NCI-H187 treated with DMSO at 0.1 percent for 48 hours (cell line): ENCODE measurements at places on chromosomes 3 and 15.

DNA sequence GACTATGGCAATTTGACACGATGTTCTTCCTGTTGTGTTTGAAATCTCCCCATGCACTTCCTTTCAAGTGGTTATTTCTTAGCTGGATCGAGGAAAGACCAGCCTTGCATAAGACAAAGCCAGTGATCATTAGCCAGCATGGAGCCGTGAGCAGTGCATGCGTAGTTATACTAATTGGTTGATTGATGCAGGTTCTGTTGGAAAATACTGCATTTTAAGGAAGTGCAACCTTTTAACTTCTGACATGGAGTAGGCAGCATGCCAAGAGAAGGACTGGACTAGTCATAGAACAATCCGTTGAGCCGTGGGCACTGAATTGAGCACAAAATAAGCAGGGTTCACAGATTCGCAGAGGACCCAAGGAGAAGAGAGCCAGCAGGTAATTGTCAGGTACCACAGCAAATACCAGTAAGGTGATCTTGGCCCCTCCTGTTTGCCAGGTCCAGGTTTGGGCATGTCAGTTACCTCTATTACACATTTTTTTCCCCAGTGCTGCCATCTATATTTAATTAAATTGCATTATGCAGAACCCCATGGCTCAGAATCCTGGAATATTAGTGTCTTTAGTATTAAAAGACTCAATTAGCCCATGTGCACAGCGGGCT lies 29.0 kb upstream of the BCL6 start:
- no peak for DNase-seq

- no peak for DNase-seq
Measured at GRCh38 chr3:128727996-128728395, 2.0 kb downstream of the RAB7A start.

DNA sequence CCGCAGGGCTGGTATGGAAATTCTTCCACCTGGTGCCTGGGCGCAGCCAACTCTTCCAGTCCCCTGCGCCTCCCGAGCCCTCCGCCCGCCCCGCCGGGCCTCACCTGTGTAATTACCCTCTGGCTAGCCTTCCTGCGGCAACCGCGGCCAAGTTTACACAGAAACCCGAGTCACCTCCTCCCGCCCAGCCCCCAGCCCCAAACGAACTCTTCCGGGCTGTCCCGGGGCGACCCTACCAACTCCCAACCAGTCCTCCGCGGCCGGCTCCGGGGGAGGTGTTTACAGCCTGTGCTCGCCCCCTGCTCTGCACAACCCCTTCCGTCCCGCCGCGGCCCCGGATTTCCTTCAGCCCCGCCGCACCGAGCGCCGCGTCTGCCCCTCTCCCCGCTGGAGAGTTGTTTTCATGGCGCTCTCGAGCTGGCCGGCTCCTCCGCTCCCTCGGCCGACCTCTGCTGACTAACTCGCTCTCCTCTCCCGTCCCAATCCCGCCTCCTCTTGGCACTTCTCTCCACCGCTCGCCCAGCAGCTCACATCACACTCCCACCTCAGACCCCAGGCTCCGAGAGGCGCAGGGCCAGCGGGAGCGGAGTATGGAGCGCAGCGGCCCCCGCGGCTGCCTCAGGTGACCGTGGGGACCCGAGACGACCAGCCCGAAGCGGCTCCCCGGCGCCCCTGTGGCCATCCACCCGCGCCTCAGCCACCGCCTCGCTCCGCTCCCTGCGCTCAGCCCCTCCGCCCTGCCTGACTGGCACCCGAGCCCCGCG lies 538 bp downstream of the ATOSA start:
- DNase-seq = peak; percentile 0

GRCh38 chr3:13708871-13709595 lies 160.1 kb downstream of the FBLN2 start:
- DNase-seq = no peak

DNA sequence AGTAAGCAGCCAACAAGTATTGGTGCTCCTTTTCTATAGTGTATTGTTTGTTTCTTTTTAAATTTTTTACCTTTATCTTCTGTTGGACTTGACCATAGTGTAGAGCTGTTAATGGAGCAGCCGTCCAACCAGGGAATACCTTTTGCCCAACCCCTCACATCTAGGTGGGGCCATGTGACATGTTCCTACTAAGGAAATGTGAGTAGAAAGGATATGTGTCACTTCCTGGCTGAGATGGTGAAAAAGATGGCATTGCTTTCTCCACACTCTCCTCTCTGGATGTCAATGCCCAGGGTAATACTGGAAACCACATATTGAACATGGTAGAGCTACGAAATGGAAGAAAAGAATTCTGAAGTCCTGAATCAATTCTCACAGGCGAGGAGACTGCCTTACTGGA lies 218.8 kb downstream of the TBL1XR1 start:
- no peak for DNase-seq

GRCh38 chr15:40932156-40932555 lies 3.0 kb downstream of the DLL4 start:
- DNase-seq = no peak

GRCh38 chr15:77187751-77188464 lies 117.0 kb upstream of the TSPAN3 start:
- no peak for DNase-seq

DNA sequence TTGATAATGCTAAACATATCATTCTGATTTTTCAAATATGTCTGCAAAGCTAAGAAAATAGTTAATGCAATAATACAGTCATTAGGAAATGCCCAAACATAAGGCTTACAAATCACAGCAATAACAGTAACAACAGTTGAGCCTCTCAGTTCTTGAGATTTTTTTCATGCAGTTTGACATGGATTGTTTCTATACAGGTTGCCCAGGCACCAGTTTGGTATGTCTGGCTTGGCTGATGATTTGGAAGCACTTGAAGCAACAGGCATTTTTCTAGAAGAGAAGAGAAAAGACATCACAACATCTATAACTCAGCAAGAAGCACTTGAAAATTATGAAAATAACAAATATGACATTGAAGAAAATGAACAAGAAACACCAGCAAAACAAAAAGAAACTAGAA lies 78.7 kb upstream of the COL6A5 start:
- DNase-seq = no peak

- DNase-seq = no peak
Measured at GRCh38 chr3:8852511-8852910, 83.1 kb upstream of the OXTR start.

- DNase-seq = no peak
Measured at GRCh38 chr3:158683230-158683962, 10.9 kb upstream of the LXN start.
